ENCODE measurements at places on chromosomes 6 and 20. TPM values are rescaled to one million over a fixed set of nuclear protein-coding genes. Genes with fewer than 3 reads are reported as not detected.

DNA sequence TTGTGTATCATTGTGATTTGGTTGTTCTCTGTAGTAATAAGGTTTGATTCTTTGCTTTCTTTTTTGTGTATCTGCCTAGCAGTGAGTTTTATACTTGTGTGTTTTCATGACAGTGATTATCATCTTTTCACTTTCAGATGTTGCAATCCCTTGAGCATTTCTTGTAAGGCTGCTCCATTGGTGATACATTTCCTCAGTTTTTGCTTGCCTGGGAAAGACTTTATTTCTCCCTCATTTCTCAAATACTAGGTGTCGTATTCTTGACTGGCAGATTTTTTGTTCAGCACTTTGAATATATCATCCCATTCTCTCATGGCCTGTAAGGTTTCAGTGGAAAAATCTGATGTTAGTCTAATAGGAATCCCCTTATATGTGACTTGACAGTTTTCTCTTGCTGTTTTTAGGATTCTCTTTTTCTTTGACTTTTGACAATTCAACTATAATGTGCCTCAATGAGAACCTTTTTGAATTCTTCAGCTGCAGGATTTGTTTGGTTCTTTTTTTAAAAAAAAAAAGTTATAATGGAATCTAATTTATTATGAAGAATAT, 31.1 kb upstream of the NUP153 start:
- no peak for DNase-seq

GRCh38 chr6:73180076-73180738, 45.1 kb downstream of the KHDC1L start:
- DNase-seq = peak; percentile 42

- DNase-seq = no peak
These were observed at the start of gene LTA for GRCh38 chr6:31572041-31572911. LTA (plus strand) TSS chr6:31572289; CDS start chr6:31572743, 454 bp downstream.

The OR2H2 gene
- total RNA-seq = not detected

- DNase-seq = peak; percentile 70
These were observed 52.6 kb upstream of the NFATC2 start for GRCh38 chr20:51595058-51595532.

DNA sequence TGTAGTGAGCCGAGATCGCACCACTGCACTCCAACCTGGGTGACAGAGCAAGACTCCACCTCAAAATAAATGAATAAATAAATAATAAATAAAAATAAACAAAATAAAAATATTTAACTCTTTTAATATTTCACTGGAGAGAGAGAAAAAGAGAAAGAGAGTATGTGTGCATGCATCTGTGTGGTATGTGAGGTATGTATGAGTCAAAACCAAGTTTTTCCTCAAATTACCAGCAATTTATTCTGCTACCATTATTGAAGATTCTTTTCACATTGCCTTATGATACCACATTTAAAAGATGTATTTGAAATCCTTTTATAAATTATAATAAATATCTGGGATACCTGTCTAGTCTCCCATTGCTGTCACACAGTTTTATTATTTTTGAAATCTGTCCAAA, 122.1 kb downstream of the CD164 start:
- DNase-seq = no peak

- no peak for DNase-seq
These were observed 111.1 kb downstream of the TOX2 start for GRCh38 chr20:44025756-44026155.

- no peak for DNase-seq
These were observed 118.3 kb downstream of the SLC23A2 start for GRCh38 chr20:4883051-4883450.

GRCh38 chr20:49831022-49831769, 18.6 kb downstream of the SLC9A8 start:
- DNase-seq = no peak

The PSORS1C1 gene
- total RNA-seq = 1.8 TPM

DNA sequence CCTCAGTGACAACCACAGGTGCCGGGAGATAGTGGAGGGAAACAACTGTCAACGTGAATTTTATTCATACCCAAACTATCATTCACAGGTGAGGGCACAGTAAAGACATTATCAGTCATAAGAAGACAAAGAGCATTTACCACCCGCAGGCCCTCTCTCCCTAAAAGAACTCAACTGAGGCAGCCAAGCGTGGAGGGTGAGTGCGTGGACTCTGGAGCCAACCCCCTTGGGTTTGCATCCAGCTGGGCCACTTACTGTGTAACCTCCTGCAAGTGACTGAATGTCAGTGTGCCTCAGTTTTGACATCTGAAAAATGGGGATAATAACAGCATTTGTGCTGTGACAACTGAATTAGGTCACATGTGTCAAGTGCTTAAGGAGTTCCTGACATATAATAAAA, 70.6 kb upstream of the KCNK16 start:
- DNase-seq = no peak

DNA sequence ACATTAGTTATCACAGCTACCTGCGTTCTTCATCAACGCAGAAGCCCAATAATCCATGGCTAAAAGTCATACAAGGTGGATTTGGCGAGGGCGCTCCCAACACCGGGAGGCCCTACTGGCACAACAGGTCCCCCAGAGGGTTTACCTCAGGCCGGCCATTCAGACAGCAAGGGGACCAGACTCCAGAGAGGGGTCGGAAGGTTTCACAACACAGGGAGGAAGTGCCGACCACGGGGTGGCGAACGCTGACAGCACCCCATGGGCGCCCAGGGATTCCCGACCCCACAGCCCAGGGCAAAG, 1515.9 kb upstream of the DEFB115 start:
- no peak for DNase-seq

- DNase-seq = peak; percentile 29
These were observed 159.3 kb upstream of the LAMA2 start for GRCh38 chr6:128723667-128724066.

- DNase-seq = no peak
These were observed 54.6 kb downstream of the PPARD start for GRCh38 chr6:35396991-35397390.

The STMN3 gene
- total RNA-seq = 73.0 TPM

- DNase-seq = no peak
These were observed 118.1 kb upstream of the TMEM181 start for GRCh38 chr6:158441716-158442215.

DNA sequence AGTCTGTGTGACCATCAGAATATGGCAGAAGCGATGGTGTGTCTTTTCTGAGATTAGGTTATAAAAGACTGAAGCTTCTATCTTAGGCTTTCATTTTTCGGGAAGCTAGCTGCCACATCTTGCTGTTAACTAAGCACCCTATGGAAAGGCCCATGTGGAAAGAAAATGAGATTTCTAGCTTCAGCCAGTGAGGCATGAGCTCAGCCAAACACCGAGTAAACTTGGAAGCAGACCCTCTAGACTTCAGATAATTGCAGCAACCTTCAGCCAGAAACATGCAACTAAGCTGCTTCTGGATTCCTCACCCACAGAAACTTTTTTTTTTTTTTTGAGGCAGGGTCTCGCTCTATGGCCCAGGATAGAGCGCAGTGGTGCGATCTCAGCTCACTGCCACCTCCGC, 20.6 kb downstream of the LOC128125822 start:
- DNase-seq = no peak

DNA sequence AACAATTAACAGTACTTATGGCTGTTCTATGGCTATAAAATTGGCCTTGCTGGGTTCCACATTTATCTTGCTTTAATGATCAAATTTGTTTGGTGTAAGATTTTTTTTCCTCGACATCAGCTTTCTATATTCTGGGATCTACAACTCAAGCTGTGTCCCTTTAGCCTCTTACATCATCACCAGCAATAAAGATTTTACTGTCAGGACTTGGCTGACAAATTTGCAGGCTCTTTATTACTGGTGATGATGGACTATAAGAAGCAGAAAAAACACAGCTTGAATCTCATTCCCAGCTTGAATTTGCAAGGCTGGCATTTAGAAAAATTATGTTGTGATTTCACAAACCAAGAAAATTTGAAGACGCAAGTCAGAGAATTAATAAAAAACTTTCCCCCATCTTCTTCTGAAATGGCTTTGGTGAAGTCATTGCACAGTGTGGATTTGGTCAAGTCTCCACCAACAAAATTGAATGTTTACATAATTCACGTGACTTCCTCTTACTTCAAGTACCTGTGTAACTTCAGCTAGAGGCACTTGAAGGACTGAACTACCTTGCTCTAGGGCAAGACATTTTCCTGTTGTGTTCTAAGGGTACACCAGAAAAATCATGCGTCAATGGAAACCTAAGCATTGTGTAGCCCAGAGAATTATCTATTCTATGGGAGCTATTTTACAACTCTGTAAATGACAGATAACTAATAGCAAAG, 175.0 kb downstream of the CBLN4 start:
- DNase-seq = no peak

GRCh38 chr6:143279385-143279784, 171.1 kb downstream of the ADAT2 start:
- DNase-seq = no peak

Measured in Caki2 (cell line).